MM.1S (cell line): ENCODE measurements at places on chromosomes 12 and 14.

- no peak for DNase-seq
Measured at GRCh38 chr12:52632656-52633055, 14.3 kb upstream of the KRT73 start.

GRCh38 chr14:24274101-24274543 lies 2.7 kb upstream of the RABGGTA start:
- peak; percentile 23 for DNase-seq

GRCh38 chr12:58950739-58951100 lies 30.4 kb upstream of the LRIG3 start:
- DNase-seq: no peak

DNA sequence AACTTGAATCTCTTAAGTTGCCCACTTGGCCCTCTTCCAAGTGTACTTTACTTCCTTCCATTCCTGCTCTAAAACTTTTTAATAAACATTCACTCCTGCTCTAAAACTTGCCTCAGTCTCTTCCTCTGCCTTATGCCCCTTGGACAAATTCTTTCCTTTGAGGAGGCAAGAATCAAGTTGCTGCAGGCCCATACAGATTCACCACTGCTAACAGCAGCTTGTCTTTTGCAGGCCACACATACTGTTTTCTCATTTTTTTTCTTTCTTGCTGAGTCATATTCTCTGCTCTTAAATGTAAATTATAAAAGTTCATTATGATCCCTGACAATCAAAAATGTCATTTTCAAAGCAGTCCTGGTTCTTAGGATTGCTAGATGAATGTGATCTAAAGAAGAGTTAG lies 1820.8 kb upstream of the FLRT2 start:
- DNase-seq: no peak

GRCh38 chr12:94998326-94998725 lies 5.2 kb downstream of the NDUFA12 start:
- DNase-seq: no peak

DNA sequence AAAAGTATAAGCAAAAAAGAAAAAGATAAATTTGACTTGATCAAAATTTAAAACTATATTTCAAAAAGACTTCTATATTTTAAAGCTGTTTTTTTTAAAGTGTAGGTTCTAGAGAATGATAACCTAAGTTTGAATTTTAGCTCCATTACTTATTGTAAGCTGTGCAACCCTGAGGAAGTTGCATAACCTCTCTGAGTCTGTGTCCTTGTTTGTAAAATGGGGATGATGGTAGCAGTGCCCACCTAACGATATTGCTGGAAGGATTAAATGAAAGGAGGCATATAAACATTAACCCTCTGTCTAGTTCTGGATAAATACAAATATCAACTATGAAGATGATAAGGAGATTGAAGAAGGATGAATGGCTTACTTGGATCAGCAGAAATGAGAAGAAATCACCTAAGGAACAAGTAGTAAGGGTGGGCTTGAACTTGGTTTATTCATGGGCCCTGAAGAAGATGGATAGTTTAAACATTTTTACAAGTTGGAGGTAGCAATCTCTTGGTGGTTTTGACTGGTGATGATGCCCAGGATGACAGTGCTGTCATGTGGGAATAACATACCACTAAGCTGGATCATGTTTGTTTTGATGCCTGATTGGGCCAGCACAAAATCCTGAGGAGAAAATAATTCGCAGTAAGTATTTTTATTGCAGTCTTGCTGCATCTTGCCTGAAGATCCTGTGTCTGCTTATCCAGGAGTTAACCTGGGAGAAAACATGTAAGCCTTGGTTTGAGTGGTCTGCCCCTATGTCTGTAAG lies 35.0 kb downstream of the TXNRD1 start:
- no peak for DNase-seq

DNA sequence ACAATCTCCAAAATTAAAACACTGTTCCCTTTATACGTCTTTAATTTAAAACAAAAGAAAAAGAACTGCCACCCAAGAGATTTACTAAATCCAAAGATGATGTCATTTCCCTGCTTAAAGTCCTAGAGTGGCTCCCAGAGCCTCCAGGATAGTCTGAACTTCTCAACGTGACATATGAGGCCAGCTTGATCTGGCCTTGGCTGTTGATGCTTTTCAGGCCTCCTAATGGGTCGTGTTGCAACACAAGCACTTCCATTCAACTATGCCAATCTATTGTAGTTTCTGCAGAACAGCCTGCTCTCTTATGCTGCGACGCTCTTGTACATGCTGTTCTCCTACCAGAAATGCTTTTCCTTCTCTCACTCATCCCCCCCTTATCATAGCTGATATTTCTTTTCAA lies 35.7 kb downstream of the LGR5 start:
- DNase-seq: no peak

- DNase-seq: no peak
Measured at GRCh38 chr14:25351269-25351668, 301.3 kb upstream of the STXBP6 start.

GRCh38 chr14:60632777-60633176 lies 16.5 kb downstream of the SIX1 start:
- DNase-seq: peak; percentile 86

DNA sequence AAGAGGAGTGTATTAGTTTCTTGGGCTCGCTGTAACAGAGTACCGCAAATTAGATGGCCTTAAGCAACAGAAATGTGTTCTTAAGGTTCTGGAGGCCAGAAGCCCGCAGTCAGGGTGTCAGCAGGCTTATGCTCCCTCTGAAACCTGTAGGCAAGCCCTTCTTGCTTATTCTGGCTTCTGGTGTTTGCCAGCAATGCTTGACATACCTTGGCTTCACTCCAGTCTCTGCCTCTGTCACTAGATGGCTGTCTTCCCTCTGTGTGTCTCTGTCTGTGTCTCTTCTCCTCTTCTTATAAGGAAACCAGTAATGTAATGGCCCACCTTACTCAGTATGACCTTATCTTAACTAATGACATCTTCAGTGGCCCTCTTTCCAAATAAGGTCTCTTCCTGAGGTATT lies 85.1 kb downstream of the DERA start:
- no peak for DNase-seq

DNA sequence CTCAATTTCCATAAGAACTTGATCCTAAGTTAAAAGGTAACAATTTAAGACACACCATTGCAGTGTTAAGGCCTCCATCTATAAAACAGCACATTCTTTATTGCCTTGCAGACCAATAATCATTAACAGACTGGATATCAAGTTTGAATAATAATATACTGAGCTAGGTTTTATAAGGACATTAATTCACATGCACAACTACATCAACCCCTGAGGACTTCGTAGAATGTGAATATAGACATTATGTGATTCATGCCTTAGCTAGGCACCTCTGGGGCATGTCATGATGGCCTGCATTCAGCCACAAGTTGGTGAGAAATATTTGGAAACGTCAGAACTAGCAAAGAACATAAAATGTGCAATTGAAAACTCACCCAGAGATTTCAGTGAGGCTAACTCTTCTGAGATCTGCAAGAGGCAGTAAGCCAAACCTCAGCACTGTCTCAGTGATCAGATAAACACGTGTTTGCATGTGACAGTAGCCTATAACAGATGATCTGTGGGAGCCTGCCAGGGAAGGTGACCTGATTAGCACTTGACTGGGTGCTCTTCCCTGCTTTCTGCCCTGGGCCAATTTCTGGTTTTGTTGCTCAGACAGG lies 492.2 kb downstream of the FLRT2 start:
- DNase-seq: no peak

DNA sequence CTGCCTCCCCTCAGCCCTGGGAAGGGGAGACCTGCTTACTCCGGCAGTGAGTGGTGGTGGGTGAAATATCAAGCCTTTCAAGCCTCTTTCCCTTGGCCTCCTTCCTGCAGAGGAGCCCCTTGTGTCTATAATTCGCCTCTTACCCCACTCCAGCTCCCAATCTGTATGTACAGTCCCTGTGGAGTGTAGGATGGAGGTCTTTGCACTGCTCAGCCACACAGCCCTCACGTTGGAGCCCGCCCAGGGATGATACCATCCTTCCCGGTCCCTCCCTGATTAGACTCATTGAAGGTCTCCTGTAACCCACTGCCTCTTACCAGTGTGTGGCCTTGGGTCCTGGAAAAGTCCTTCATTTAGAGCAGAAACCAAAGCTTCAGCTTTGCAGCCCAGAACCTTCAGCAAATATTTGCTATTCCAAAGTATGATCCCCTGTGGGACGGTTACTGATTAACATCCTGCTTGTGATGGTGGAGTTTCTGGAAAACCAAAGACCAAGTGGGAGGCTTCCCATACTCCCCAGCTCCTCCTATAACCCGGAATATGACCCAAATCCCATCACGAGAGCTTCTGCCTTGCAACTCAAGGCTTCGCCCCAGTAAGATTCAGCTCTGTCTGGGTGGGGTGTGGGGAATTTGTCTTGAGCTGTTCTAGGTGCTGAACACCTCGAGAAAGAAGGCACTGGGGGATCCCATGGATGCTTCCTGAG lies at the start of gene SERPINA10:
TSS of gene SERPINA10 (minus strand) at position 397 of the 706 bp plus-strand sequence. CDS start 2,675 bp downstream, outside the sequence.
- no peak for DNase-seq

- DNase-seq: no peak
Measured at GRCh38 chr12:78530100-78530765, 334.3 kb upstream of the SYT1 start.

- peak; percentile 76 for DNase-seq
Measured at GRCh38 chr12:40325349-40325960, 100.7 kb downstream of the LRRK2 start.

GRCh38 chr12:114397978-114398881 lies 7.7 kb downstream of the TBX5 start:
- no peak for DNase-seq

GRCh38 chr12:41552588-41552987 lies 364.5 kb downstream of the PDZRN4 start:
- no peak for DNase-seq

DNA sequence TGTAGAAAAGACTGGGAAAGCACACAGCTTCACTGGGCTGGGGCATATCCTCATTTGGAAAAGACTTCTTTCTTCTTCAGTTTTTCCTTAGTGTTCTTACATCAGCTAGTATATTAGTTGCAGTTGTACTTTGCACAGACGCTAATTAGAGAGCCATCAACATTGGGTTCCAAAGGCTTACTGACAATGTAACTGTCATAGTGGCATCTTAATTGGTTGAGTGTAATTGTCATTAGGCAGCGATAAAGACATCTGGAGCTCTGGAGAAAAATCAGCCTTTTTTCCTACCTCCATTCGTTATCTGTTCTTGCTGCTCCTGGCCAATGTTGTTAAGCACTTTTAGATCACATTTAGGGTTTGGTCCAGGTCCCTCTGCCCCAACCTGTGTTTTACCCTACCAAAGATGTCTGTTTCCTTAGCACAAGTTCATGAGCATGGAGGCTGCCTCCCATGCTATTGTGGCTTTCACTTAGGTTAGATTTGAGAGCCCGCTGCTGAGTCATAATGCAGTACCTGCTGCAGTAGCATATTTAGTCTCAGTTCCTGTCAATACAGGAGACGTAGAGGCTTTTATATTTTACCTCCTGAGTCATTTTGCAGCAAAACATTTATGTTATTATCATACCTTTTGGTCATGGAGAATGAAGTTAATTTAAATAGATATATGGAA lies 49.2 kb downstream of the FBXW8 start:
- peak; percentile 76 for DNase-seq

DNA sequence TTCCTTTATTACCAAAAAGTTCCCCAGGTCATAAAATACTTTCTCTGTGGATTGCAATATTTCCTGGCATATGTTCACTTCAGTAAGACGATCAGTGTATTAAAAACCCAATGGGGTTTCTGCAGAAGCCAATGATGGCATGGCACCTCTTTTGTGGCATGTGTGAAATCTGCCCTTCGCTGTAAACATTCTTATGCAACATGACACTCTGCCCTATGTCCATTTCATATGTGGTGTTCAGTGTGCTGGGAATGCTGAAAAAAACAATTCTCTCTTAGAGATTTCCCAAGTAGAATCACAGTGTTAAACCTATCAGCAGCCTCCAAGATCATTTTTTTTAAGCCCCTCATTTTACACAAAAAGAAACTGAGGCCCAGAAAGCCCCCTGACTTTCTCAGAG lies 2.3 kb upstream of the MYBPC1 start:
- DNase-seq: no peak

- DNase-seq: no peak
Measured at GRCh38 chr12:26789731-26790644, 43.0 kb downstream of the ITPR2 start.

- DNase-seq: no peak
Measured at GRCh38 chr12:110020956-110021355, 21.7 kb downstream of the ANKRD13A start.

GRCh38 chr14:31122098-31122611 lies 85.4 kb downstream of the HECTD1 start:
- DNase-seq: no peak

DNA sequence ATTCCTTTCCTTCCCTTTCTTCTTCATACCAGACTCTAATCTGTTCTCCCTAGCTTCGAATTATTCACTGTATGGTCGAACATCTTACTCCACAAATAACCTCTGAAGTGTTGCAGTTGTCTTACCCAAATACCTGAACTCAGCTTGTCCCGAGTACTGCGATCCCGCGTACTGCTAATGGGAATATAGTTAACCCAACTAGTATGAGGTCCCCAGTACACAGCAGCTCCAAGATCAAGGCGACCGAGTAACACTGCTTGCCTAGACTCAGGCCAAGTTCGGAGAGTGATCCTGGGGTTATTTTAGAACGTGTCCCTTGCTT lies 462 bp upstream of the ETNK1 start:
- no peak for DNase-seq

DNA sequence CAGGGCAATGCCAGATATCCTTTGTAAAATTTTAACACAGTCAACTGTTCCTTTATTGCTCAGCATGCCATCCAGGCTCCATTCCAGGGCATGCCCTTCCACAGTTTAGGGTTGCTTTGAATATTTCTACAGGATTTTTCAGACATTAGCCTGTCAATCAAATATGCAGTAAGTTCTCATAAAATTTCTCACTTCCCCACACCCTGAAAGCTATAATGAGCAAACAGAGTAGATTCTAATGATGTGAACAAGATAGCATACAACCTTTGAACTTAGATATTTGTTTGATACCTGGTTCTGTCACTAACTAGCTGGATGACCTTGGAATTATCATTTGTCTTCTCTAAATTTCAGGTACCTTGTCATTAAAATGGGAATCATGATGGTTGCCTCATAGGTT lies 251.2 kb downstream of the SYT1 start:
- no peak for DNase-seq

GRCh38 chr12:24561882-24562770 lies 386.8 kb downstream of the BCAT1 start:
- DNase-seq: peak; percentile 58
